ENCODE measurements at places on chromosomes 4 and X.

GRCh38 chrX:132214518-132214917 lies 4.7 kb downstream of the RAP2C start:
- DNase-seq, result no peak

DNA sequence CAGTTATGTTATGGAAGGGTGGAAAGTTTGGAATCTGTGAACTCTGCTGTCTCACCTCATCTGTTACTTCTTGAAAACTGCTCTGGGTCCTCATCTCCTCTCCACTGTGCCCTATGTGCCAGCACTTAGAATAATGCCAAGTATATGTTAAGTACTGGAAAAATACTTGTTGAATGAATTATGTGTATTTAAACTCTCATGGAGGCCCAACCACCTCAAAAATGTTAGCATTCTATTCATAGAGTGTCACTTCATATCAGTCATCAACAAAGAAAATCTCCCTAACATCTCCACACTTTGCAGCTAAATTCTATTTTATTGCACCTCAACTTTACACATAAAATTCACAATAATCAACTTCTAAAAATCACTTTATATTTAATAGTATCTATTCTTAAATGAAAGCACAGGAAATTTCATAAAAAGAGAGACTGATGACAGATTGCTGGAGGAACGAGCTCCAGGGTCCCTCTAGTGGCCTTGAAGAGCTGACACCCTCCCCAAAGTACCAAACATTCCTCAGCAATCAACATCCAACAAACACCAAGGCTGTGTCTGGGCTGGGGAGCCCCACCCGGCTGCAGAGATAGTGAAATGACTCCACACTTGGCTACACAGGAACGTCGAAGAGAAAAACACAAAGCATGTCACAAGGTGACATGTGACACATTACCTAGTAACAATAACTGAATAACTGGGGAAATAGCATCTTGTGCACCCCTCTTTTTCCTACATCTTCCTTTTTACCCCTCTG lies 45.8 kb downstream of the SLC39A8 start:
- DNase-seq, result no peak

DNA sequence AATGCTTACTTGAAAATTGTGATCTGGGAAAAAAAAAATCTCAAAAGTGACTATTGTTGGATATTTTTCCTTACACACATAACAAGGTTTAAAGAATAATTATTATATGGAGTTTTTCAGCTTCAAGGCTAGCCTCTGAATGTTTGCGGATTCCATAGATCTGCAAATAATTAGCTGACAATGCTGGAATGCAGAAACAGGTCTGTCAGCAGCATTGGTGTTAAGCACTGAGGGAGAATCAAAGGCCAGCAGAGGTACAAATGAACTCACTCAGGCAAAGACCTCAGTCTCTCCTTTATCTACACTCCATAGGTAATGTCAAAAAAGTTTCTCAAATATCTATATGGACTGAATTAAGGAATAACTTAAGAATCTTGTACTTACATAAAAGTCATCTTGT lies 35.1 kb downstream of the SMIM31 start:
- DNase-seq, result no peak

DNA sequence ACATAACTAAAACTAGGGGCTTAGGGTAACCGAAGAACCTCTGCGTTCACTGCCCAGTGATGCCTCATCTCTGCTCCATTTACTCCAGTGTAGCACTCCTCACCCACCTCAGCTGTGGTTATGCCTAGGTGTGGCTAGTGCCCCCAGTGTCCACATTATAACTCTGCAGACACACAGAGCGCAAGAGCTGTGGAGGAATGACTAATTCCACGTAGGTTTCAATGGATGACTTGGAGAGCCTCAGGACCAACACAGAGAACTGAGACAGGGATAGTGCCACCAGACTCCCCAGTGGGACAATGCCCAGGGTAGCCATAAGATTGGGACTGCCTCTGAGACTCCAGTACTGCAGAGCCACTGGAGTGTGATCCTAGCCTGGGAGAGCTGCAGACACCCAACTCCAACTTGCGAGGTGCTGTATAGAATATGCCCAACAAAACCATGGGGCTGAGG lies 542.4 kb upstream of the DIPK2B start:
- DNase-seq, result no peak

DNA sequence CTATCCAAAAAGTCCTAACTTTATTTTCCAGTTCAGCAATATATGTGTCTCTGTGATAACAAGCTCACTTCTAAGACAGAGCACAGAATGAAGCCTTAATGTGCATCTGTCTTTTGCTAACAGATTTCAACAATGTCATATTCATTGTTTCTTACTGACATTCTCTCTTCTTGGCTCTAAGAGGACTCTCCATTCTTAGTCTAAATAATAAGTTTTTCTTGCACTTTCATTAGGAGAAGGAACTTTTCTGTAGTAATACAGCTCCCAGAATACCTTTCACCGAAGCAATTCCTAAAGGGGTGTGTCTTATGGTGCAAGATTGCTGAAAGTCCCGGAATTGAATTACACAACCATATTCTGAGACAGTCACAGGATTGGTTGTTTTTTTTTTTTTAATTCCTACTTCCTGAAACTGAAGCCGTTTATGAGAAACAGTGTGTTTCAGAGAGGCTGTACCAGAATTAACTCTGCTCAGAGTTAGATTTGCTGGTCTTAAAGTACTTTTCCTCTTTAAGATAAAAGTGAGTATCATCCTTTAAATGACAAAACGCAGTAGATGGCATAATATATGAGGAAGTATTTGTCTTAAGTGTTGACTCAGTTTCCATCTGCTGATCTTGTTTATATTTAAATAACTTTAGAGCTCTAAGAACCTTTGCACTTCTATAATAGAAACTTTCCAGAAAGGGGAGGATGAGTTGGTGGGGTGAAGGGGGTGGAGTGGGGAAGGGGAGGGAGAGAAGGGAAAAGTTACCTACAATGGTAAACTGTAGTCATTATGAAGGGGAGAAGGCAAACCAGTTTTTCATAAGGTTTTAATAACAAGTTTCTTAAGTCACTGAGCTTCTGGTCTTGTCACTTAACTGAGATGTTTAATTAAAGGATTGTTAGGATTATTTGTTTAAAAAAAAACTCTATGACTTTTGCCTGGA lies at the start of gene ALPK1:
ALPK1 (plus strand) TSS at position 421 of the 932 bp plus-strand sequence.
- no peak for DNase-seq

DNA sequence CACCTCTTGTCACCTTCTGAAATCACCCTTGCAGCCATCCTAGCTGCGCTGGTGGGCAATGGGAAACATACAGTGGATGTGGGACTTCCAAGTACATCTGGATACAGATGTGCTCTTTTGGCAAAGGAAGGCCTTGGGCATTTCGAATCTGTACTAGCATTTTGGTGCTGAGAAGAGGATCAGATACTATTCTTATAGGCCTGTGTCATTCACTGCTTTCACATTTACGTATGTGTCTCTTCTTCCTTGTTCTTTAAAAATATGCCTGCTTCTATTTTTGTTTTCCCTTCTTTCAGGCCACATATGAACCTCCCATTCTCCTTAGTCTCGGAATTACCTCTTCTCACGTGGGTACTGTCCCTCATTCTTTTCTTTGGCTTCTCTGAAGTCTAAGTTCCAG lies 53.1 kb downstream of the EFNB1 start:
- DNase-seq, result no peak

GRCh38 chr4:15805583-15806517 lies 27.7 kb downstream of the CD38 start:
- DNase-seq, result peak; percentile 69

DNA sequence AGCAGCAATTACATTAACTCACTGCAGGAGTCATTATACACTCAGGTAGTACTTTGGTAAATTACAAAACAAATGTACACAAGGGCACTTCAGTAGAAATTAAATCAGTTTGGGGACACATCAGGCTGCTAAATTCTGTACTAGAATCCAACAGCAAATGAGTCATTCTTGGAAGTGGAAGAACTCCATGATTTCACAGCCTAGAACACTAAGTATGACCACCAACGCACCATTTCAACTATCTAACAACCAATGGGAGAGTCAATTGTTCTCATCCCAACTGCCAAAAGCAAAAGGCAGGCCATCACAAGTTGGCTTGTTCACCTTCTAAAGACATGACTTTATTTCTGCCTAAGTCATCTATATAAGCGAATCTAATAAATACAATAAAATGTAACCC lies 26.6 kb downstream of the PPM1K start:
- DNase-seq, result no peak

GRCh38 chr4:25013756-25014661 lies 16.7 kb downstream of the LGI2 start:
- no peak for DNase-seq

DNA sequence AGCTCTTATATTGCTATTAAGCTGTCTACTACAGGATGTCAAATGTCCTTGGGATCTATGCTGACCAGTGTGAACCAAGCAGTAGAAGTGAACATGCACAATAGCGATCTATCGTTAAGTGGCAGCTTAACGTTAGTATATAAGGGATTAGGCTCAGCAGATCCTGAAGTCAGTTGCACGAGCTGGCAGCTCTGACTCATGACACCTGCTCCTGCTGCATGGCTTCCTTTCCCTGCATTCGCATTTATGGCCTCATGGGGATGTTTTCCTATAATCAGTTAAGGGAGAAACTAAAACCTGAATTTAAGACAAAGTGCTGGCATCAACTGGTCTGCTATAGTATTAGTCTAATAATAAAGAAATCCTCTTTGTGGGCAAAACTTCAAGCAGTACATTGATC lies 12.7 kb upstream of the MCUB start:
- DNase-seq, result no peak

- DNase-seq, result no peak
These were observed 319.0 kb downstream of the STK32B start for GRCh38 chr4:5370286-5370685.

DNA sequence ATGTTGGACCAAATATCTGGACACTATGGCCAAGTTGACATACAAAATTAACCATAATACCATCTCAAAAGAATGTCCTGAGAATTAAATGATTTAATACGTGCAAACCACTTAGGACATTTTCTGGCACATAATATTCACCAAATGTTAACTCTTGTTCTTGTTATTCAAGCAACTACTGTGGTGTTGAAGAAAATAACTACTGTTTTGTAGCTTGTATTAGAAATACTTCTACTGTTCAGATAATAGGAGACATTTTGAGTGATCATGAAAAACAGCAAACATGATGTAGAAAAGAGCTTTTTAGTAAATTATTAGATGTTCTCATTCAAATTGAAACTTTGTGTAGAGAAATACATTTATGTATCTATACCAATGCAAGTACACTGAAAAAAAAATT lies 140.7 kb upstream of the SMIM31 start:
- no peak for DNase-seq

- no peak for DNase-seq
These were observed 278.9 kb downstream of the FBXW7 start for GRCh38 chr4:152256996-152257395.

DNA sequence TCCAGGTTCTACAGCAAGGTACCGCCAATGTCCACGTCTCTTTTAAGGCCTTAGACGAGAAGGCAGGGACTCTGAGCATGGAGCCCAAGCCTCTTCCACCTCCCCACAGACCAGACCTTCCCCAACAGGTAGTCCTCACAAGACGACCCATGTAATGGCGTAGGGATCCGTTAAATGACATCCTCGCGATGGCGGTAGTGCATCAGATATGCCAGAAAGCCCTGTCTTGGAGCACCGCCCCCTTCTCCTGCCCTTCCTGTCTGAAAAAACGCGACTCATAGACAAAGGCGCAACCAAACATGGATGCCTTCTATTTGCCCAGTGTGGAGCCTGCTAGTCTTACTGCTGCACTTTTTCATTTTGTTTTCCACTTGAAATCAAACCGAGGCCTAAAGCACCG lies 185.4 kb downstream of the OR13H1 start:
- DNase-seq, result peak; percentile 73

DNA sequence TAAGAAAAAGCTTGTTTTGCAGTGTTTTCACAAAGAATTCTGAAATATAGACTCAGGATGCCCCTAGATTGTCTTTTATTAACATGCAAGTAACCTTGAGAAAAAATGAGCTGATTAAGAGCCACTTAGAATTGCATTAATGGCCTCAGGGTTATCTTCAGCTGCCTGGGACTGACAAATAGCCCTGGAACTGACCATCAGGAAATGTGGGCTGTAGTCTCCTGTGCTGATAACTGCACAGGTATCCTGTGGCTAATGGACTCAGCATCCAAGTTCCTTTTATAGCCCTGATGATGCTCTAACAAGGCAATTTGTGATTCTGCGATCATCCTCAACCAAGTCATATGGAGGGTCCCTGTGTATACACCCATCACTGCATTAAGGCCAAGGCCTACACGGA lies 17.0 kb downstream of the CA5B start:
- no peak for DNase-seq

GRCh38 chr4:152014280-152014679 lies 253.5 kb upstream of the GATB start:
- peak; percentile 27 for DNase-seq

GRCh38 chrX:19630228-19630627 lies 114.9 kb upstream of the MAP3K15 start:
- DNase-seq, result no peak

- no peak for DNase-seq
These were observed at the start of gene SPON2 for GRCh38 chr4:1172228-1172851. Gene SPON2 (minus strand): TSS chr4:1172583.

- DNase-seq, result no peak
These were observed 2.7 kb downstream of the FAT4 start for GRCh38 chr4:125317525-125317877.

- no peak for DNase-seq
These were observed 12.5 kb downstream of the RFC1 start for GRCh38 chr4:39353478-39354253.

DNA sequence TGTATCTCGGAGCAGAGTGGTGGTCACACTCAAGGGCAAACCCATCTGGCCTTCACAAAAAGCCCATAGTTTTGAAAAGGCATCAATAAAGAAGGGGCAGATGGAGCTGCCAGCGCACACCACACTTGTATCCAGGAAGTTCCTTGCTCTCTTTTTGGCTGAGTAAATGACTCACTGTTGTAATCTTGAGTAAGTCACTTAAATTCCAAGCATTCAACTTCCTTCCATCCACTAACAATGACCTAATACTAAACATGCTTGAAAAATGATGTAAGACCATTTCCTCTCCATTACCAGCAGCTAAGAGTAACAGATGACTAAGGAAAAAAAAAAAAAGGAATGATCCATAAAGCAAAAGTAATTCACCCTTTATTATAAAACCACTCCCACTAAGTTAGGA lies 32.4 kb upstream of the MYOZ2 start:
- DNase-seq, result no peak

DNA sequence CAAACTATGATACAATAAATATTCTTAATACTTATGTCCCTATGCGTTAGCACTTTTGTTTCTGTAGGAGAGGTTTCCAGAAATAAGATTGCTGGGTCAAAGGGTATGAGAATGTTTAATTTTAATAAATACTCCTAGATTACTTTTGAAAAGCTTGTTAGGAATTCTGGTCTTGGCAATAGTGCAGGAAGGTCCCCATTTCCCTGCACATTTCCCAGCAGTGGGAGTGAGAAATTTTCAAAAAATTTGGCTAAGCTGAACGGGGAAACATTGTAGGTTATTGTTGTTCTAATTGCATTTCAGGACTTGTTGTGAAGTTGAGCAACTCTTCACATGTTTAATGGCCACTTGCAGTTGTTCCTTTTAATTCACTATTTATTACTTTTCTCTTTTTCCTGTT lies 27.1 kb downstream of the IGFBP7 start:
- no peak for DNase-seq

DNA sequence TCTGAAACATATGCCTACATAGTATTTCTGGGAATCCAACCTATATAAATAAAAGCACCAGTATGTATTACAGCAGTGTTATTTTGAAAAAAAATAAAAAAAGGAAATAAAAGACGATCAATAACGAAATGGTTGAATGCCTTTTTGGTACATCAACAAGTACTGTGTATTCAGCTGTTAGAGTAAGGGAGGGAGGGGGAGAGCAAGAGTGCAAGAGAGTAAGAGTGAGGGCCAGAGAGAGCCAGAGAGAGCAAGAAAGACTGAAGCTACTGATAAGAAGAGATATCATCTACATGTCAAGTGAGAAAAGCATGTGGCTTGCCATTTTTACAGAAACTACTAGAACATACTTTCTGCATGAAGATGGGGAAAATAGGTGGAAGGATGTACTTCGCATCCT lies 1.8 kb downstream of the SPIN4 start:
- peak; percentile 1 for DNase-seq

Measured in NCI-H187 treated with DMSO at 0.1 percent for 48 hours (cell line).